T-helper 17 cell (primary cell): ENCODE measurements at places on chromosomes 7 and 10.

DNA sequence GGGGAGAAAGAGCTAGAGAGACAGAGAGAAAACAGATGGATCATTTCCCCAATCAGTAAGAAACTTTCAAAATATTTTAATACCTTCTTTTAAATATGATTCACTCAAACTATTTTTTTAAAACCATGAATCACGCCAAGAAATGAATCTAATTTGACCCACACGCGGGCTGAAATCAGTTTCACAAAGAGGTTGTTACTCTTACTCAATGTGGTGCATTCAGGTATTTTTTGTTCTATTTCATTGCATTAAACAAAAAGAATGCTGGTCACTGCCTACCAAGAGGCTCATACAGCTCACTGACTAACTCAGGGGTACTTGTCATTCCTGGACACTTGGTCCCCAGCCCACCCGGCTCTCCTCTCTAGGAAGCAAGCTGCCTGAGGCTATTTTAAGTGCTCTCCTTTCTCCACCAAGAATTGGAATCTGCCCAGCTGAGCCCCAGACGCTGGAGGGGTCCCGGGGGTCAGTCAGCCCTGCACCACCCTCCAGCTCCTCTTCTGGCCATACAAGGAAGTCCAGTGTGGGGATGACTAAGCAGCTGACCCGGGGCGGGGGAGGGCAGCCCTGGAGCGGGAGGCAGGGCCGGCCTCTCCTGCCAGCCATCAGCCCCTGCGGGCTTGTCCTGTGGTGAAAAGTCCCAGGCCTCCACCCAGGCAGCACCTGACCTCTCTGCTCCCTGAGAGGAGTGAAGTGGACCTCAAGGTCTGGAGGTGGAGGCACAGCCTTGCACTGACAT is 21.7 kb upstream of the PFKP start:
- DNase-seq, result no peak

DNA sequence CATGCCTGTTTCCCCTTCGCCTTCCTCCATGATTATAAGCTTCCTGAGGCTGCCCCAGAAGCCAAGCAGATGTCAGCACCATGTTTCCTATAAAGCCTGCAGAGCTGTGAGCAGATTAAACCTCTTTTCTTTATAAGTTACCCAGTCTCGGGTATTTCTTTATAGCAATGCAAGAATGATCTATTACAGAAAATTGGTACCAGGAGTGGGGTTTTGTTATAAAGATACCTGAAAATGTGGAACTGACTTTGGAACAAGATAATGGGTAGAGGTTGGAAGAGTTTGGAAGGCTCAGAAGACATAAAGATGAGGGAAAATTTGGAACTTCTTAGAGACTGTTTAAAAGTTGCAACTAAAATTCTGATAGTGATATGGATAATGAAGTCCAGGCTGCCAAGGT is 4.8 kb upstream of the RSU1 start:
- DNase-seq, result no peak

DNA sequence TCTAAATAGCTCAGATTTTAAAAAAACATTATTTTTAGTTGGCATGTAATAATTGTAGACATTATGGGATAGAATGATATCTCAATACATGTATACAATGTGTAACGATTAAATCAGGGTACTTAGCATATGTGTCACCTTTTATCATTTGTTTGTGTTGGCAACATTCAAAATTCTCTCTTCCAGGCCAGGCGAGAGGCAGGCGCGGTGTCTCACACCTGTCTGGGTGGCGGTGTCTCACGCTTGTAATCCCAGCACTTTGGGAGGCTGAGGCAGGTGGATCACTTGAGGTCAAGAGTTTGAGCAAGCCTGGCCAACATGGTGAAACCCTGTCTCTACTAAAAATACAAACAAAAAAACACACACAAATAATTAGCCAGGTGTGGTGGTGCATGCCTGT is 151.7 kb downstream of the RTKN2 start:
- no peak for DNase-seq

DNA sequence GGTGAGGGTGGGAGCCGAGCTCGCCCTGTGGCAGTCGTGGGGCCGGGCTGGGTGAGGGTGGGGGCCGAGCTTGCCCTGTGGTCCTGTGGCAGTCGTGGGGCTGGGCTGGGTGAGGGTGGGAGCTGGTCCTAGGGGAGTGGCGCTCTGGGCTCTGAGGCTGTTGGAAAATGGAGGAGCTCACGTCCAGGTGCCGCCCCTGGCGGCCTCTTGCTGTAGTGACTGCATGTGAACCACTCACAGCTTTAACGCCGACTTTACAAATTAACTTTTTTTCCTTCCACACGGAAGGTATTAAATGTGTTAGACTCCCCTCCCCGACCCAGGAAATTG is 312.6 kb downstream of the WDR37 start:
- DNase-seq, result no peak

DNA sequence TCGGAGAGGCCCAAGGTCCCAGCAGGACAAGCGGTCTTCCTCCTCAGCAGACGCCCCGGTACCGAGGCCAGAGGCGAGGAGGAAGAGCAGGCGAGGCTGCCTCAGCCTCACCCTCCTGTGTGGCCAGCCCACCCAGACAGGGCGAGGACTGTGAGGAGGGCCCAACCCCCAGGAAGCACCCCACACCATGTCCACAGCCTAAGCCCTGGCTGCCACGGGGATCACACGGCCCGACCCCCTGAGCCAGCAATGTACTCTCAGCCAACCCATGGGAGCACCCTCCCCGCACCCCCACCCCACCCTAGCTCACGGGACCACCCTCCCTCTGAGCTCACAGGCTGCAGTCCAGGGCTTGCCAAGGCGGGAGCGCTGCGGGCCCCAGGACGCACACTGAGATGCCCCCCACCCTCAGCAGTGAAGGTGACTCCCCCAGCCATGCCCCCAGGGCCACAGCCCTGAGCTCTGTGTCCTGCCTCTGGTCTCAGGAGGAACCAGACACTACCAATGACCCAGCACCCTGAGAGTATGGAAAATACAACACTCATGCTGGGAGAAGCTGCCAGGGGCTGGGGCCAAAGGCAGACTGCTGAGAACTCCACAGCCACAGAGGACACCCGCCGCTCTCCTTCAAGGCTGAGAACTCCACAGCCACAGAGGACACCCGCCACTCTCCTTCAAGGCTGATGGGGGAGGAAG is 93.6 kb downstream of the MAD1L1 start:
- no peak for DNase-seq
